Muscle of leg (tissue), 16 donors: ENCODE measurements at places on chromosomes 16 and 17. TPM values are rescaled to one million over a fixed set of nuclear protein-coding genes. Genes with fewer than 3 reads are reported as not detected.

The KRT12 gene
- 0.14 TPM for polyA plus RNA-seq

The TNFRSF17 gene
- not detected for polyA plus RNA-seq

The WIPI1 gene
- polyA plus RNA-seq, result 48.9 TPM

The HS3ST3A1 gene
- polyA plus RNA-seq, result 2.1 TPM

The CCDC92B gene
- polyA plus RNA-seq, result 0.13 TPM

The C17orf107 gene
- 1.4 TPM for polyA plus RNA-seq

The SCIMP gene
- 1.1 TPM for polyA plus RNA-seq

The PRRT2 gene
- 11.9 TPM for polyA plus RNA-seq

The SMIM36 gene
- polyA plus RNA-seq, result 0.13 TPM

The CPNE7 gene
- polyA plus RNA-seq, result 0.53 TPM

The CDC42EP4 gene
- polyA plus RNA-seq, result 28.2 TPM

The BIRC5 gene
- polyA plus RNA-seq, result 20.6 TPM
